ENCODE measurements at places on chromosomes 3 and 15.

- DNase-seq = no peak
Measured at GRCh38 chr3:97823046-97824004, 1.5 kb downstream of the CRYBG3 start.

DNA sequence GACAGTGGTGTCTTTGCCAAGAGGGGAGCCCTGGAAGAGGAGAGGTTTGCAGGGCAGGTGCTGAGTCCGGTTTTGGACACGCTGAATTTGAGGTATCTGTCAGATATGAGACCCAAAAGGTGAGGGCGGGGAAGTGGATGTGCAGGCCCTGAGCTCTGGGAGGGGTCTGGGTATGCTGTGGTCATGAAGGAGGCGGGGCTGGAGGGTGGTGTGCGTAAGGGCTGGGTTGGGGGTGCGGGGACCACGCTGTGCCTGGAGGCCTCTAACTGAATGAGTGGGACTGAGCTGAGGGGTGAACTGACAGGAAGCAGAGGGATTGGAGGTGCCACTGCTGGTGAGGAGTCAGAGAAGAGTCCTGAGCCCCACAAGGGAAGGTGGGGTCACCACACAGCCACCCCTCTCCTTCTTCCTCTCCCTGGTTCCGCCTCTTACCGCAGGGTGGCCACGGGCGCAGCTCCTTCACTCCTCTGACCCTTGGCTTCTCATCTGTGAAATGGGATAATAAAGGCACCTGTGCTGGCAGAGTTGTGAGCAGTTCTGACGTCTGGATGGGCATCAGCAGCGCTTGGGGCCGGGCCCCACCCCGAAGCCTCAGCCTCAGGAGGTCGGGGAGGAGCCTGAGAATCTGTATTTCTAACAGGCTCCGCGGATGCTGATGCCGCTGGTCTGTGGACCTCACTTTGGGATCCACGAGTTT, 28.8 kb downstream of the PSTPIP1 start:
- no peak for DNase-seq

DNA sequence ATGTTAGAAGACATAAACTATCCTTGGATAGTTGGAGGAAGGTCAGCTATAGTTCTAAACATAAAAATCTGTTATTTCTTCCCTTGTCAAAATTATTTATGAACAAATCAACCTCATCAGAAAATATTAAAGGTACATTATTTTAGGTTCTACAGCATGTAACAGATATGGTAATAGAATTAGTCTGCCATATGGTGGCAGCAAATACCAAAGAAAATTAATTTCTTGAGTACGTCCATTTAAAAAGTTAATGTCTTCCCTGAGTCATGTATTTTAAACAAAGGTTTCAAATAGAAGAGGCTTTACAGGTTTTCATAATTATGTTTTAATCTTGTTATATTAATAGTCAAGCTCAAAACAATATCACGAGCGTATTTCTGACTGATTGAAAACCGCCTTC, 17.9 kb upstream of the ANKRD28 start:
- DNase-seq = no peak

- DNase-seq = no peak
Measured at GRCh38 chr15:91306144-91306543, 206.1 kb downstream of the SV2B start.

Measured in stimulated activated CD4-positive, alpha-beta T cell treated with anti-CD3 and anti-CD28 coated beads, Interleukin-4, amount 100 ng/mL, for 24 hours (primary cell).